ENCODE measurements at places on chromosomes 1 and 21. TPM values are rescaled to one million over a fixed set of nuclear protein-coding genes. Genes with fewer than 3 reads are reported as not detected.

The RHBDL2 gene
- 2.6 TPM for total RNA-seq

The SPRR4 gene
- not detected for total RNA-seq

The CD101 gene
- 0.10 TPM for total RNA-seq

The NDC1 gene
- 22.4 TPM for total RNA-seq

The RCOR3 gene
- 23.8 TPM for total RNA-seq

The ATP6V1G3 gene
- not detected for total RNA-seq

The CRYAA gene
- not detected for total RNA-seq

The C1orf53 gene
- 4.3 TPM for total RNA-seq

The CD1C gene
- total RNA-seq = not detected

The RIMS3 gene
- 1.2 TPM for total RNA-seq

Measured in A549 treated with CORT108297 at 1 μM for 4 hours (cell line).